Stimulated activated CD8-positive, alpha-beta memory T cell treated with anti-CD3 and anti-CD28 coated beads, Interleukin-2, amount 100 ng/mL, for 48 hours (primary cell): ENCODE measurements at places on chromosomes 7 and 10.

DNA sequence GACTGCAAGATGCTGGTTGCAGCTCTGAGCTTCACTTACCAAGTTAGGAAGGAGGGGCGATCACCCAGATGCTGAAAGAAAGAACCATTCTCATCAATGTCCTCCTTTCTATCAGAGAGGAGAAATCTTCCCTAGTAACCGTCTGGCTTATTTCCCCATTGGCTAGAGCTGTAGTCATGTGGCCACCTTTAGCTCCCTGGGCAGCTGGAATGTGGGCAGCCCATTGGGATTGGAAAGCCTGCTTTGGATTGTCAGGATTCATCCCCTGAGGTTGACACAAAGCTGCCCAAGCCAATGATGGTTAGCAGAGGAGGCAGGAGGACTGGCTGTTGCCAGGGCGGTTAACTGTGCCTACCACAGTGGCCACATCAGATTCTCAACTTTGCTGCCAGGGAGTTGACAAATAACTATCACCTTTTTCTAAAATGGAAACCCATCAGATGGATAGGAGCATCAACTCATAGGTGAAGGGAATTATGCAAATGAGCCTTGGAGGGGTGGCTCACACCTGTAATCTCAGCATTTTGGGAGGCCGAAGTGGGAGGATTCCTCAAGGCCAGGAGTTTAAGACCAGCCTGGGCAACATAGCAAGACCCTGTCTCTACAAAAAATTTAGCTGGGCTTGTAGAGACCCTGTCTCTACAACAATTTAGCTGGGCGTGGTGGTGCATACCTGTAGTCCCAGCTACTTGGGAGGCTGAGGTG is 206.4 kb upstream of the GALNT17 start:
- no peak for DNase-seq

DNA sequence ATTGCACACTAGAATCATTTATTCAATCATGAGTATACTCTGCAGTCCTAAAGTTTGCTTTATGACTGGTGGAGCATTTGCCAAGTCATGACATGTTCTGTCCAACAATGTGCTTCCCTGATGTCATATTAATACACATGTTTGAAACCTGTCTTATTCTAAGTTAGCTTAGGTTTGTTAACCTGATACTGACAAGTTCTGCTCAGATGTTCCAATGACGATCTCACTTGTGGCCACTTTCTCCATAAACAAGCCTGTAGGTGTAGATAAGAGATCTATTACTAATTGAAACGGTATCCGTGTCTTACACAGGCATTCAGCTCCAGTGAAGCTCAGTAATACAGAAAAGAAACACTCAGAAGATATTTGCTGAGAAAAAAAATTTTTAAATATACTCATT is 64.9 kb downstream of the GPR37 start:
- no peak for DNase-seq

DNA sequence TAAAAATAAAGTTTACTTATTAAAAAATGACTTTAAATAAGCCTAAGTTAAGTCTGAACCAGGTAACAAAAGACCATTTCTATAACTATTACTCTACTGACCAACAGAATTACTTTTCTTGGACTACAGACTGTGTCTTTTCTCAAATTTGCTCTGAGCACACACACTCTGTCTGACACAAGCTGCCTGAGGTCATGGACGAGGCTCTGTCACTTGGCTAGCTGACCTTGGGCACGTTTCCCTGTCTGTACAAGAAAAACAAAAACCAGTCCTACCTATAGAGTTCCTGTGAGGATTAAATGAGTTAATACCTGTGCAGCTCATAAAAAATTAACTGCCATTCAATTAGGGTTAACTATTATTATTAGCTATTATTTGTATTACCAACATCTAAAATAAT is 22.9 kb downstream of the ATE1 start:
- no peak for DNase-seq

DNA sequence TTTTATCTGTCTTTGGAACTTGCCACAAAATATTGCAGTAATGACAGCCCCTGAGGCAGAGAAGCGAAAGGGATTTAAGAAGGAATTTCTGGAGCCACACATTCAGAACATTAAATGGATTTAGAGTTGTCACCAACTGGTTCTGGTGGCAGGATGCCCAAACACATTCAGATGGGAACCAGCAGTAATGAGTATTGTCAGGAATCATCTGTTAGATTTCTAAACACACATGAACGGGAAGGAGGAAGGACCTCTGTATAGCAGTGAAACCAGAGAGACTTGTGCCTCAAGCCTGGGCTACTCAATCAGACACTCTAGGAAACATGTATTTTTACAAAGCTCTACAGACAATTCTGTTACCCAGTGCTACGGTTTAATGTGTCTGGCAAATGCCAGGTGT is 103.8 kb upstream of the CCNY start:
- no peak for DNase-seq

DNA sequence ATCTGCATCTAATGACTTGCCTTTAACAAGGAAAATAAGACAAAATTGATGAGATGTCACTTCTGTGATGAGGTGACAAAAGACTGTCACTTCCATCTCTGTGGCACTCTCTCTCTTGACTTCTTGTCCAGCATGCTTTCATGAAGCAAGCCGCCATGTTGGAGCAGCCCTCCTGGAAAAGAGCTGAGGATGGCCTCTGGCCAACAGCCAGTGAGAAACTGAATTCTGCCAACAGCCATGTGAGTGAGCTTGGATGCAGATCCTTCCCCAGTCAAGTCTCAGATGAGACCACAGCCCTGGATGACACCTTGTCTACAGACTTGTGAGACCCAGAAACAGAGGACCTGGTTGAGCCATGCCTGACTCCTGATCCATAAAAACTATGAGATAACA is 412.6 kb upstream of the SHH start:
- no peak for DNase-seq

GRCh38 chr7:73717025-73717807 is 2.3 kb downstream of the STX1A start:
- no peak for DNase-seq

GRCh38 chr7:44979481-44980392 is 922 bp upstream of the MYO1G start:
- no peak for DNase-seq

DNA sequence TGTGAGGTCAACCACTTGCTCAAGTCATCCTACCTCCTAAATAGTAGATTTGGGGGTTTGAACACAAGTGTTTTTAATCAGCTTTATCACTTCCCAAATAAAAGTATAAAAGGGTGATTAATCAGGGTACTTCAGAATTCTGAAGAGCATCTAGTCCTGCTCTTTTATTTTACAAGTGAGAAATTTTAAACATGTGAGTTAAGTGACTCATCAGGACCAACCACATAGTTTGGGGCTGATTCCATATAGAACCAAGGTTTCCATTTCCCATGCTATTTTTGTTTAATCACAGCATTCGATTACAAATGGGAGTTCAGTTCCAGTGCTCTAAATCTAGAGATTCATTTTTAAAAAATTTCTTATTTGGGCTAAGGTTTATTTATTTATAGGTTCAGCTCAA is 113.4 kb downstream of the GPR158 start:
- no peak for DNase-seq

- no peak for DNase-seq
Observed at GRCh38 chr7:46515844-46516590, 594.9 kb upstream of the IGFBP3 start.

DNA sequence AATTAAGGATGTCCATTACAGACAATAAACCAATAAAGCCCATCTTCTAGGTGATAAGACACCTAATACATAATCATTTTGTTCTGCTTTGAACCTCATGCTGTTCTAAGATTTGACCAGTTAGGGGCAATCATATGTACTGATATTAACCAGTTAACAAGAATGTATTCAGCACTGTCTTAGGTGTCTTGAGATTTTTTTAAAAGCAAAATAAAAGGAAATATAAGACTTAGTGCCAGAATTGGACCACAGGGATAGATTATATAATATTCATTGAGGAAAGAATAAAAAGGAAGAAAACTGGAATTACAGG is 32.0 kb downstream of the IMMP2L start:
- DNase-seq, result no peak

DNA sequence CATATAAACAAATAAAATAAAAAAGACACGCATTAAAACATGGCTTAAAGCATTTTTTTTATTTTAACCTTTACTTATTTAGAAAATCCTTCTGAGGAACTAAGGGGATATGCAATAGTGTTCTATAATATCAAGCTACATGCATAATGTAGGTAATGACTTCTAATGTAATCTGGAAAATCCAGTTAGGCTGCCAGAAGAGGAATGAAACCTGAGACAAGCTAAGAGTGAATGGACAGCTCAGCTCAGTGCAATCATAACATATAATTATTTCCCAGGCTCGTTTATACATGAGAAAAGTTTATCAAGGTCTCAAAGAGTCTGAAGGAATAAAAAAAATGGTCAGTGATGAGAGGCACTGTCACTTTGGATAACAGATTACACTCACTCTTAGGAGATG is 649.0 kb upstream of the PCDH15 start:
- no peak for DNase-seq

DNA sequence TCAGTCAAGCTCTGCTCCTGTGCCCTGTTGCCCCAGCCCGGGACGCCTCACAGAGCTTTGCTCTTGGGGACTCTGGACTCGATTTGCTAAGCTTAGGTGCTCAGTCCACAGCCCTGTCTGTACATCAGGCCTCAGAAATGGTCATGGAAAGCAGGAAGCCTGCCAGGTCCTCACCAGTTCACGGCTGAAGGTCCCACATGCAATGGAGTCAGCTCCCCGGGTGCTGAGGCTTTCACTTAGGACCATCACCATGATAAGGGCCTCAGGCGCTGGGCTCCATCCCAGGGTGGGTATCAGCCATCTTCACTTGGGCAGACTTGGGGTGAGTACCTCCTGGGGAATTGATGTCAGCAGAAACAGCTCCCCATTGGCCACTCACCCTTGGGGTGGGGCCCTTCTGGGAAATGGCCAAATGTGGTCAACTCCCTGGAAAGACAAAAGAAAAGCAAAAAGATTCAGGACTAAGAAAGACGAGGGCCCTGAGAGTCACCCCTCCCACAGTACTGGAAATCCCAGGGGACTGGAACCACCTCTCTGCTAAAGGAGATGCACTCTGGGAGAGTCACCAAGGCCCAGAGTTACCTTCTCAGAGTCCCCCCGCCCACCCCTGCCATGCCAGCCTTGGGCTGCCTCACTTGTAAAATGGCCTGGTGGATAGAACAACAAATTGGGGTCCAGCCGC is 37.6 kb downstream of the FAM53B start:
- no peak for DNase-seq

DNA sequence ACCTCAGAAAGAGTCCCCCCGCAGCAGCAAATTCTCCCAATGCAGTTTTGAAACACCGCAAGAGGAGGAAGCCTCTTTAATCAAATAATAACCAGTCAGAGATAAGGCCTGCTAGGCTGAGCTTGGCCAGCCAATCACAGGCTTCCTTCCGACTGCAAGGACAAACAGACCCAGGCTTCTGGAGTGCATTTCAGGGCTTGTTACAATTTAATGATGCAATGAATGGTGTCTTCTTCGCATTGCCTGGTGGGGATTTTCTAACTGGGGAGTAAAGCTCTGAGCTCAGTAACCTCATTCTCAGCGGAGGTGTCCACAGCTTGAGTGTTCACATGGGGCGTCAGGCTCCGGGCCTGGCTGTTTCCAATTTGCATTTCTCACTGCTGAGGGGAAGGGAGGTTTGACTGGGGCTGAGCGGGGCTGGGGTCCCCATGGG is 31.8 kb upstream of the GPAM start:
- no peak for DNase-seq

DNA sequence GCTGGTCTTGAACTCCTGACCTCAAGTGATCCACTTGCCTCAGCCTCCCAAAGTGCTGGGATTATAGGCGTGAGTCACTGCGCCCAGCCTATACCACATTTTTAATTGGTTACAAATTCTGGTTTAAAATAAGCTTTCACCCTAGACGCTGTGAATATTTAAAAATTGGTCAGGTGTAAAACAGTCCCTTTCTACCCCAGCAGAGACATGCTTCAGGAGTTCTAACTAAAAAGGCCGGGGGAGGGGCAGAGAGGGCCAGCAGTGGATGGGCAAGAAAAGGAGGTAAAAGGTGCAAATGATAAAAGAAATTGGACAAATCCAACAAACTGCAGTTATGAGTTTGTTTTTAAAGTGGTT is 70.0 kb downstream of the WAPL start:
- DNase-seq, result no peak

GRCh38 chr7:96359876-96360275 is 38.0 kb upstream of the SLC25A13 start:
- DNase-seq, result no peak

DNA sequence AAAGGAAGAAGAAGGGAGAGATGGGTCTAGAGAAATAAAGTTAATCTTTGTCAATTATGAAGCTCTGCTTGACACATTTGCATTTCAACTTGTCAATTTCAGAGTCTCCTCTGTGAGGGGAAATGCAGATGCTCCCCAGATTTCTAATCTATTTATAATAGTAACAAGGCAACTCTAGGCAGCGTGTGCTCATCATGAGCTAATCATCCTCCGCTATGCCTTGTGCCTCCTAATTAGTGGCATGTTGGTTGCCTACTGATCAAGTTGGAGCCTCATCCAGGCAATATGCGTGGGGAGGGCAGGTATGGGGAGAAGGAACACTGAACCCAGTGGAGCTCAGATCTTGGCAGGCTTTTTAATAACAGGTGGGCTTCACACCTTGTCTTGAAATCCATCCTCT is 628.6 kb downstream of the SORCS3 start:
- DNase-seq, result no peak

GRCh38 chr7:76189276-76189675 is 12.4 kb upstream of the SRRM3 start:
- DNase-seq, result no peak

GRCh38 chr10:75505840-75506506 is 74.5 kb downstream of the LRMDA start:
- no peak for DNase-seq

GRCh38 chr10:47295411-47295810 is 4.6 kb upstream of the GDF10 start:
- no peak for DNase-seq

- no peak for DNase-seq
Observed at GRCh38 chr7:55369427-55370400, 4.6 kb downstream of the LANCL2 start.

- DNase-seq, result no peak
Observed at GRCh38 chr7:49878089-49878488, 104.7 kb downstream of the VWC2 start.

DNA sequence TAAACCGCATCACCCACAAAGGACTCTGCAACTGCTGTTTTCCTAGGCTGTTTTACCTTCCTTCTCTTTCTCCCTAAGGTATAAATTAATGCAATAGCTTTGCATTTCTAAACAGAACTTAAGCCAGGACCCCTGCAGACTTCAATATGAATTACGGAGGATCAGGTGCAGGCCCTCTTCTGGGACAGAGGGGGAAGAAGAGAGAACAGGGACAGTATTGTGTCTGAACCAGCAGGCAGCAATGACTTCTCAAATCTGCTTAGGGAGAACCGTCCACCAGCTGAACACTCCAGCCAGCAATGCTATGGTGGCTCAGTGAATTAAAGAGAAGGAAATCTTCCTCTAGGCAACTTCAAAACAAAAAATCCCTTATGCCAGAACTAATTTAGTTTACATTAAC is 35.7 kb downstream of the POLR3A start:
- DNase-seq, result no peak

- DNase-seq, result no peak
Observed at GRCh38 chr10:35707642-35708425, 65.7 kb upstream of the FZD8 start.
